ENCODE measurements at places on chromosomes 11 and 22. TPM values are rescaled to one million over a fixed set of nuclear protein-coding genes. Genes with fewer than 3 reads are reported as not detected.

MRGPRE gene
- 1.5 TPM for polyA plus RNA-seq

DNA sequence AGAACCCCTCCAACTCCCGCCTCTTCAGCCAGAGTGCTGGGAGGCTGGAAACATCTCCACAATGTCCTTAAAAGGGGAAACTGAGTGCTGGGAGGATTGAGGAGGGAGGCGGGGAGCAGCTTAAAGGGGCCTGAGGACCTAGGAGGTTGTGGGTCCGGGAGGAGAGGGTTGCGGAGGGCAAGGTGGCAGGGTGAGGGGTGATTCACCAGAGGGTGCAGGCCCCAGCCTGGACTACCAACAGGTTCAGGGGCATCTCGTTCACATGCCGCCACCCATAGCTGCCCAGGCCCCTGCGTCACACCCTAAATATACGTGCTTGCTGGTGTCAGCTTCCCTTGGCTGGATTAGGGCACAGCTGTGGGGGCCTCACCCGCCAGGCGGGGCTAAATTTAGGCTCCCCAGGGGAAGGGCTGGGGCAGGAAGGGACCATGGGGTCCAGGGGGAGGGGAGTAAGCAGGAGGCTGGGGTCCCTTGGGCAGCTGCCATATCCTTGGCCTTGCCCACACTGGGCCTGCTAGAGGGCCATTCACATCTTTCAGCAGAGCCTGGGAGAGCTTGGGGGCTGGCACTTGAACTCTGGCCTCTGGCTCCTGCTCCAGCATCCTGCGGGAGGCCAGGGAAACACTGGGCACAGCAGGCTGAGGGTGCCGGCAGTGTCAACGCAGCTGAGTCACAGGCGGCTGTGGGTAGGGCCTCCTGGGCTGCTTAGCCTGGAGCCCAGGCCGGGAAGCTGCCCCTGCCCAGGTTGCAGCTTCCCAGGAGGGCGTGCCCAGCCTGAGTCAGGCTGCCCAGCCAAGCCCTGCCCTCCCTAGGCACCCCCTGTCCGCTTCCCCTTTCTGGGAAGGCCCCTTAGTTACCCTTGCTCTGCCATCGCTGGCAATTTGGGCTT, 1.3 kb downstream of the EHBP1L1 start:
- DNase-seq = no peak

MMP12 gene
- not detected for polyA plus RNA-seq

- DNase-seq = no peak
These were observed 55.7 kb upstream of the DEUP1 start for GRCh38 chr11:93274851-93275250.

- no peak for DNase-seq
These were observed 298.7 kb upstream of the DDI1 start for GRCh38 chr11:103737747-103738146.

GRCh38 chr11:35152575-35152974, 13.6 kb downstream of the CD44 start:
- DNase-seq = no peak

- no peak for DNase-seq
These were observed 86.0 kb downstream of the EHF start for GRCh38 chr11:34706709-34707461.

GRCh38 chr11:42960521-42961088, 351.2 kb upstream of the API5 start:
- DNase-seq = no peak

Measured in spinal cord (tissue), 10 donors.